ENCODE measurements at places on chromosomes 16 and 17.

- DNase-seq = no peak
Observed at GRCh38 chr17:69900829-69901228, 174.2 kb upstream of the KCNJ16 start.

DNA sequence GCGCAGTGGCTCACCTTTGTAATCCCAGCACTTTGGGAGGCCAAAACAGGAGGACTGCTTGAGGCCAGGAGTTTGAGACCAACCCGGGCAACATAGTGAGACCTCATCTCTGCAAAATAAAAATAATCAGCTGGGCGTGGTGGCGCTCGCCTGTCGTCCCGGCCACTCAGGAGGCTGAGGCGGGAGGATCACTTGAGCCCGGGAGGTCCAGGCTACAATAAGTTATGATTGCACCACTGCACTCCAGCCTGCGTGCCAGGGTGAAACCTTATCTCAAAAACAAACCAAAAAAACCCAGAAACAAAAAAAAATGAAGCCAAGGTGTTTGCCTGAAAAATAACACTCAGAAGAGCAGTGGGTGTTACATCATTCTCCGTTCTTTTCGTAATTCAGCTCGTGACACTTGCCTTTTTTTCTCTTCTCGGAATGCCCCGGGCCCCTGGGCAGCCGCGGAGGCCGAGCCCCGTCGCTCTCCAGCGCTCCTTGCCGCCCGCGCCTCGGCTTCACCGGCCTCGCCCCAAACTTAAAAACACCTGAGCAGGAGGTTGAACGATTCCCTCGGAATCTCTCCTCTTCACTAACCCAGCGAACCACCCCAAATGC, 17.0 kb downstream of the PRCD start:
- no peak for DNase-seq

DNA sequence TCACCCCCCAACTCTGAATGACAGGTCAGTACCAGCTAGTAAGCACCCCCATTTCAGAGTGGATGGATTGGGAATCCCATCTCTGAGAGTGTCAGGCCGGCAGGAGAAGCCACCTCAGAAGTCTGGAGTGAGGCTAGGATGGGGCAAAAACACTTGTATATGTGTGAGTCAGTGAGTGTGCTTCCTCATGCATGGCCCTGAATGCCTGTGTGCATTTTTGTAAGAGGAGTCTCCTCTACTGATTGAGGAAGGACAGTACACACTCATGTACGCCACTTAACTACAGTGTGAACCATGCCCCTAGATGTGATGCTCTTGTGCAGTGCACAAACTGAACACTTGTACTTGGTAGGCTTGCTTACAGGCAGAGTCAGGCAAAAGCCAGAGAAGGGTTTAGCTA, 22.3 kb upstream of the NAGS start:
- DNase-seq = no peak

DNA sequence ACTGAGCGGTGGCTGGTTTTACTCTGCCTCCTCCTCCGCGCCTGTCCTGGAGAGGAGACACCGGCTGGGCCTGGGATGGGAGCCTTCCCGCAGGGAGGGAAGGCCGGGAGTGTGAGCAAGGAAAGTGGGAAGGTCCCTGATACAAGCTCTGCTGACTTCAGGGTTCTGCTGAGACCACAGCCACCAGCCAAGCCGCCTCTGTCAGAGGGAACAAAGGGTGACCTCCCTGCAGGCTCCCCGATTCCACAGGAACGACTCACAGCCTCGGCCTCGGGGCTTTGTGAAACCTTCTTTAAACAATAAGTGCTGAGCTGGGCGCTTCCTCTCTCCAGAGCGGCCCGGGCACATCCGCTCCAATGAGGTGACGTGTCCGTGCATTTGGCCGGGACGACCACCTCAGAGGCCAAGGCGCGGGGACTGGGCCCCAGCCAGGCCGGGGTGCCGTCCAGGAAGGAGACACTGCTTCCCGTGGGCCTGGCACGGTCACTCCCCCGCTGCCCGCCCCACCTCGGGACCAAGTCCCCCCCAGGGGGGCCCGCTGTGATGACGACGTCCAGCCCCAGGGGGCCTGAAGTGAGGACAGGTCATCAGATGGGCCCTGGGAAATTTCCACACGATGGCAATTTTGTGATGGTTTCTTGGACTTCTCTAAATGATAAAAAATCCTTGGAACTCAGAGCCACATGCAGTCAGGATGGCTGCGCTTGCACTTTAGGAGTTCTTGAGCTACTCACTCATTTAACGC, 11.8 kb upstream of the CIBAR2 start:
- DNase-seq = no peak

- no peak for DNase-seq
Observed at GRCh38 chr16:88130016-88130415, 178.8 kb downstream of the BANP start.

DNA sequence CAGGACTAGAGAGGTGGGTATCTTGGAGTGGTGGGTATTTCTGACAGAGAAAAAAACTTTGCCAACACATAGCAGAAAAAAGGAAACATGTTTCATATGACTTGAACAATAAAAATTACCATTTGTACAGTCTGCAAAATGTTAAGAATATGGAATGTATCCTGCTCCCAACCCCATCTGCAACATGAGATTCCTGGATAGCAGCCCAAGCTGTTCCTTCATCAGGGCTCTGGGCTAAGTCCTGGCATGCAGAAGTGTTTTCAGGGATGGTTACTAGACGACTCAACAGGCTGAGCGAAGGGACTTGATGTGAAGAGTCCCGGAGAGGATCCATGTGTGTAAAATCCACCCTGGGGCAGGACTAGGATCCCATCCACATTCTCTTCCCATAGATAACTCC, 121.0 kb upstream of the IRX3 start:
- DNase-seq = no peak

DNA sequence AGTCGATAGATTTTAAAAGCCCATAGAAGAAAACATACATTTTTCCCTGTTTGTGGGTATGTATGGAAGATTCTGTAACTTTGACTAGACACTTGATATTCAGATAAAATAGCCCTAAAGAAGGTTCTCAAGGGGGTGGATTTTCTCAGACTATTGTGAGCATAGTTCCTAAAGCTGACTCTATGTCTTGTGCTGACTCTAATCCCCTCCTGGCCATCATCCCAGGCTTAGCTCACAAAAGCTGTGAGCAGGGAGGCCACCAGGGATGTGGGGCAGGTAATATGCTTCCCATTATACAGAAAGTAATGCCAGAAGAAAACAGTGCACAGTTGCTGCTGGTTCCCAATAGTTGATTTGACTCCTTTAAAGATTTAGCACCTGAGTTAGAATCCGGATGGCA, 32.0 kb downstream of the CDH13 start:
- DNase-seq = no peak

Measured in SK-N-MC (cell line).